ENCODE measurements at places on chromosomes 3 and 15. TPM values are rescaled to one million over a fixed set of nuclear protein-coding genes. Genes with fewer than 3 reads are reported as not detected.

Gene CSTA
- total RNA-seq, result 0.58 TPM

Gene COL6A6
- total RNA-seq, result under 0.01 TPM

Gene SLC22A14
- total RNA-seq, result 0.28 TPM

Gene FETUB
- total RNA-seq, result not detected

Gene VILL
- total RNA-seq, result 2.5 TPM

Gene PIK3CA
- total RNA-seq, result 29.7 TPM

Gene SIDT1
- total RNA-seq, result 0.28 TPM

Gene PEX11A
- 2.9 TPM for total RNA-seq

Gene DUOXA2
- total RNA-seq, result not detected

Gene TIPARP
- 61.2 TPM for total RNA-seq

Gene FBXL22
- 0.58 TPM for total RNA-seq

Gene RTP4
- 0.58 TPM for total RNA-seq

Gene IL17RC
- 27.6 TPM for total RNA-seq

Gene MYRIP
- total RNA-seq, result under 0.01 TPM

Gene TM4SF4
- 0.38 TPM for total RNA-seq

Gene SERPINI2
- not detected for total RNA-seq

Gene FBLN2
- total RNA-seq, result 243 TPM

Gene CCR3
- not detected for total RNA-seq

Gene GOLGA6L7
- not detected for total RNA-seq

Gene TMCO5A
- not detected for total RNA-seq

Gene GOLGA8M
- total RNA-seq, result 0.56 TPM

Gene STAC
- total RNA-seq, result 44.7 TPM

Gene GPR160
- total RNA-seq, result 2.0 TPM

Gene CFAP100
- not detected for total RNA-seq

Gene SAMMSON
- 0.28 TPM for total RNA-seq

Gene LRRC31
- total RNA-seq, result not detected

Gene CPA3
- total RNA-seq, result not detected

Gene ABCF3
- 81.5 TPM for total RNA-seq

Gene LRRC2
- total RNA-seq, result 3.6 TPM

Gene ITIH1
- 0.56 TPM for total RNA-seq

Gene RTP3
- not detected for total RNA-seq

Gene CAND2
- 4.2 TPM for total RNA-seq

Gene RPP25
- 13.4 TPM for total RNA-seq

Measured in regular cardiac myocyte (primary cell).